Melanocyte of skin (primary cell): ENCODE measurements at places on chromosomes 3 and 15. TPM values are rescaled to one million over a fixed set of nuclear protein-coding genes. Genes with fewer than 3 reads are reported as not detected.

The ATP13A5 gene
- total RNA-seq, result not detected in 2 replicates

The THBS1 gene
- total RNA-seq, result 3.1 and 166 TPM in 2 replicates

The GBE1 gene
- 29.9 and 39.3 TPM in 2 replicates for total RNA-seq

The SNRPN gene
- total RNA-seq, result 53.7 and 86.9 TPM in 2 replicates

The FGD5 gene
- total RNA-seq, result not detected in 2 replicates

The USF3 gene
- total RNA-seq, result 12.7 and 19.0 TPM in 2 replicates

The MINAR1 gene
- 1.7 and 2.2 TPM in 2 replicates for total RNA-seq

The TEX55 gene
- total RNA-seq, result not detected in 2 replicates
